ENCODE measurements at places on chromosomes 4 and X. TPM values are rescaled to one million over a fixed set of nuclear protein-coding genes. Genes with fewer than 3 reads are reported as not detected.

GRCh38 chr4:83334425-83335241 lies at the start of gene HPSE:
Gene HPSE, minus strand, starts transcription at chr4:83334848. Its CDS starts 66 bp downstream, at chr4:83334782.
- H3K4me3 ChIP-seq, result peak within 1 kb of the TSS; percentile 79
- peak; percentile 92 for DNase-seq
- H3K36me3 ChIP-seq, result no peaks in the 10 kb centered on the region
- H3K4me1 ChIP-seq, result no peaks in the 10 kb centered on the region
- H3K27me3 ChIP-seq, result peaks cover 18% of the 10 kb centered on the region
- no peak within 1 kb of the TSS for H3K27ac ChIP-seq

- H3K4me1 ChIP-seq, result no peaks in the 10 kb centered on the region
- no peaks in the 10 kb centered on the region for H3K27me3 ChIP-seq
- H3K27ac ChIP-seq, result no peak overlapping the region
- no peaks in the 10 kb centered on the region for H3K36me3 ChIP-seq
- no peak overlapping the region for H3K4me3 ChIP-seq
Observed at GRCh38 chr4:95095348-95095974, 337.7 kb downstream of the BMPR1B start.

GRCh38 chrX:134821370-134821769 lies 163.1 kb upstream of the PLAC1 start:
- H3K36me3 ChIP-seq, result no peaks in the 10 kb centered on the region
- no peaks in the 10 kb centered on the region for H3K4me1 ChIP-seq
- DNase-seq, result no peak
- H3K4me3 ChIP-seq, result no peak overlapping the region

DNA sequence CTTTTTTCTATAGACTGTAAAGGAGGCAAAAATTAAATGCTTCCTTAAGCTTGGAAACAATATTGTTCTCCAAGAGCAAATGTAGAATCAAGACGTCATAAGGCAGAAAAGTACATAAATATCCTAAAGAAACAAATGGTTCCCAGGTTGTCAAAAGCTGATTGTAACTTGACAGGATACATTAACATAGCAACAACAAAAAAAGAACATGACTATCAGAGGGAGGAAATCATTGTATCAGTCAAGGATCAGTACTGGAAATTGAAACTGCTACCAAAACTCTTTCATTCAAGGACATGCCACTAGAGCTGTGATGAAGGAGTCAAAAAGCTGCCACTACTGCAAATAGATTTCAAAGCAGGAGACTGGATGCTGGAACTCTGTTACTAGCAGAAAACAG lies 168.3 kb downstream of the BTC start:
- no peaks in the 10 kb centered on the region for H3K4me1 ChIP-seq
- no peaks in the 10 kb centered on the region for H3K36me3 ChIP-seq
- DNase-seq, result no peak
- H3K27me3 ChIP-seq, result no peaks in the 10 kb centered on the region
- no peak overlapping the region for H3K4me3 ChIP-seq

DNA sequence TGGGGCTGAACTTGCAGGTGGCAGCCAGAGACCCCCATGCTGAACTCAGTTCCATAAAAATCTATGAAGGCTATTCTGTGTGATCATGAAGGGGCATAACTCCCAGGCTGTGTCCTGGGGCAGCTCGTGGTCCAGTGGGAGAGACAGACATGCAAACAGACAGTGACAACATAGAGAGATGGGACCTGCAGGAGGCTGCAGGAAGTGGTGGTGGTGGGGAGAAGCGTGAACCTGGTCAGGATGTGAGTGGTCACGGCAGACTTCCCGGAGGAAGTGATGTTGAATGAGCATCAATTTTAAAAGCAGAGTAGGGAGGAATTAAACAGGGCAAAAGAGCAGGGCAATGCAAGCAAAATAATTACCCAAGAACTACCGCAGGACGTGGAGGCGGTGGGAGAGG lies 23.2 kb upstream of the SORCS2 start:
- no peak overlapping the region for H3K27ac ChIP-seq
- H3K27me3 ChIP-seq, result no peaks in the 10 kb centered on the region
- H3K4me3 ChIP-seq, result no peak overlapping the region
- H3K4me1 ChIP-seq, result no peaks in the 10 kb centered on the region

CXorf51B gene
- not detected for total RNA-seq

IL2RG gene
- not detected for total RNA-seq

DNA sequence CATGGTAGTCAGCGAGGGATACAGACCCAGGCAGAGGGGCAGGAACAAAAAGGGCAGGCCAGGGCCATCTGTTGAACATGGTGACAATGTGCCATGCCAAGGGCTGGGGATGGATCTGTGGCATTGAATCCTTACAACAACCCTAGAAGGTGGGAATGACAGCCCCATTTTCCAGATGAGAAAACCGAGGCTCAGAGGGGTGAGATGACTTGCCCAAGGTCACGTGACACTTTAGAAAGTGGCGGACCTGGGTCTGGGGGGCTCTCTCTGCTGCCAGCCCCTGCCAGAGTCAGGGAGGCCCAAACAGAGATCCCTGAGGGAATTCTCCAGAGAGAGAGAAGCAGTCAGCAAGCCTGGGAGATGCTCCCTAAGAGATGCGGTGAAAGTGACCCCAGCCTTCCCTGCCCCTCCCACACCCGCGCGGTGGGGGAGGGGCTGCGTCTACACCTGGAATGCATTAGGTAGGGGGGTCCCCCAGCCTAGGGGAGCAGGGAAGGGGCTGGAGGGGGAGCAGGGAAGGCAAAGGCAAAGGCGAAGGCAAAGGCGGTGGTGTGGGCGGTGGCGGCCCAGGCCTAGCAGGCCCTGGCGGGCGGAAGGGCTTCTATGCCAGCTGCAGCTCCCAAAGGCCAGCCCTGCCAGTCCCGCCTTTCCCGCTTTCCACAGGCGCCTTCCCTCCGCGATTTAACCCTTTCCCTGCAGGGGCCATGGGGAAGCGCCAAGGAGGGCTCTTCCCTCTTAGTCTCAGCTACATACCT lies 13.0 kb downstream of the FGD1 start:
- no peaks in the 10 kb centered on the region for H3K36me3 ChIP-seq
- no peaks in the 10 kb centered on the region for H3K27me3 ChIP-seq
- H3K4me3 ChIP-seq, result peak overlapping the region; percentile 17
- DNase-seq, result no peak
- H3K27ac ChIP-seq, result no peak overlapping the region

- no peaks in the 10 kb centered on the region for H3K36me3 ChIP-seq
- H3K27ac ChIP-seq, result no peak overlapping the region
Observed at GRCh38 chrX:114101081-114101480, 482.8 kb upstream of the HTR2C start.

MOB1B gene
- total RNA-seq, result 31.1 TPM
